ENCODE measurements at places on chromosomes 7 and 10.

- no peak for DNase-seq
Measured at GRCh38 chr10:30231071-30231652, 117.9 kb downstream of the MTPAP start.

DNA sequence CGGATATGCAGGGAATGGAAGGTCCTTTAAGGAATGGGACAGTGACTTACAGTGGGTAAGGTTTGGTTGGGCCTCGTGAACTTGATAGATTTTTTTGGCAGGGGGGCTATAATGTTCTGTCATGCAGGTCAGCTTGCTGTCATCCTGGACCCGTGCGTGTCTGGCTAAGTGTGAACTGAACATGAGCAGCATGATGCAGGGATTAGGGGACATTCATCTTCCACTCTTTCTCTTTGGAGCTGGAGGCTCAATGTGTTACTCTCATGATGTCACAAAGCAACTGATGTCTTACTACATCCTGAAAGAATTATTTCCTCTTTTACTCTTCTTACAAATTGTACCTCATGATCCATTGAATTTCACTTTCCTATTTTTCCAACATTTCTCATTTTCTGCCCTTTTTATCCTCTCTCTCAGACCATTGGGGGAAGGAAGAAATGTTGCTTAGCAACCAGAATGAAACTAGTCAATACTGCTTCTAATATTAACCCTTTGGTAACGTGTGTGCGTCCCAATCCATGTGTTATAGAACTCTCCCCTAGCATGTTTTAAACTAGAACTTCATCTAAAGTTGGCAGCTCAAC is 549.1 kb downstream of the LRMDA start:
- DNase-seq: no peak

GRCh38 chr10:69656742-69657269 is 26.8 kb downstream of the FAM241B start:
- no peak for DNase-seq

- no peak for DNase-seq
Measured at GRCh38 chr10:119222537-119222936, 15.2 kb downstream of the GRK5 start.

GRCh38 chr10:69445041-69445440 is 6.2 kb upstream of the TSPAN15 start:
- DNase-seq: no peak

- no peak for DNase-seq
Measured at GRCh38 chr7:11450281-11450680, 381.7 kb downstream of the THSD7A start.

- no peak for DNase-seq
Measured at GRCh38 chr7:24531255-24531654, 42.0 kb upstream of the PALS2 start.

- DNase-seq: no peak
Measured at GRCh38 chr10:80442879-80443278, 11.2 kb upstream of the TSPAN14 start.

GRCh38 chr7:106775552-106775936 is 89.5 kb upstream of the PIK3CG start:
- DNase-seq: no peak

DNA sequence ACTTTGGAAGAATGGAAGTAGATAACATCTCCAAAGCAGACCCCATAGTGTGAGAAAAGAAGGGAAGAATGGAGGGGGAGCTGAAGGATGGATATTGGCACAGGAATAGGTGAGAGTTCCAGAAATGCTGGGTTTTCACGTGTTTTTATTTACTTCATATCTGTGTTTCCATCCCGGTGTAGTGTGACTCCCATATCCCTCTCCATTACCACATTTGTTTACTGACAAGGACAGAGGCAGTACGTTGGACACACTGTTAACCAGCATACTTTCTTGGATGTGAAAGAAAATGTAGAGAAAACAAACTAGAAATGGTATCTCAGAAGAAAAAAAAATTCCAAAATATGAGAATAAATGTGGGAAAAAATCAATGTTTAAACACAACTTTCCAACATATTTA is 124.4 kb upstream of the PFKP start:
- no peak for DNase-seq

- DNase-seq: no peak
Measured at GRCh38 chr10:93235686-93236085, 162.0 kb downstream of the CYP26A1 start.

DNA sequence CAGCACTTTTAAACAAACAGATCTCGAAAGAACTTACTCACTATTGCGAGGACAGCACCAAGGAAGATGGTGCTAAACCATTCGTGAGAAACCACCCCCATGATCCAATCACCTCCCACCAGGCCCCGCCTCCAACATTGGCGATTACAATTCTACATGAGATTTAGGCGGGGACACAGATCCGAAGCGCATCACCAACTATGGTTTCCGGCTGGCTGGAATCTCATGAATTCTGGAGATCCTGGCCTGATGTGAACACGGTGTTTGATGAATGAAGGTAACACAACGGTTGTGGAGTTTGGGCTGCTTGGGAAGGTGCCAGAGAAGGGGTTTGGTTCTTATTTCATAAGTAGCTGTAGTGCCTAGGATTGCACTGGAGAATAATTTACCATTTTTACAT is 216.7 kb downstream of the EMX2 start:
- DNase-seq: no peak

Data from stimulated activated CD4-positive, alpha-beta T cell treated with anti-CD3 and anti-CD28 coated beads, Interleukin-12 subunit alpha, Interleukin-12 subunit beta, amount 100 ng/mL, for 24 hours (primary cell).